ENCODE measurements at places on chromosomes 3 and 15.
A peak's percentile ranks its signal among the peaks of the same experiment; 100 is the strongest.

DNA sequence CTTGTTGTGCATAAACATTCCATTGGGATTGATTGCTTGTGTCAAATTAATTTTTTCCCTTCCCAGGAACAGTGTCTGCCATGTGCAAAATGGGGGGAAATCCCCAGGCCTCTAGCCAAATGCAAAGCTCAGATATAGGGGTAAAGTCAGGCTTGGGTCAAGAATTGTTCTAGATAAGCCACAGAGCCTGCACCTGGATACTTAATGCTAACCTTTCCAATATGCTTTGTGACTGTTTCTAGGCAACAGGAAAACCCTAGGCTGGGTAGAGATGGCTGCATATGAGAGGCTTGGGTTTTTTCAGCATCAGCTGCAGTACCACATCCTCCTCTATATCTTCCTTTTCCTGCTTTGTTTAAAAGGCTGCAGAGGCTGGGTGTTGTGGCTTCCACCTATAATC, 61.9 kb upstream of the ROPN1 start:
- no peak for DNase-seq

GRCh38 chr3:117510396-117510795, 800.8 kb downstream of the TUSC7 start:
- no peak for DNase-seq

- no peak for DNase-seq
These were observed 343.3 kb downstream of the GRM7 start for GRCh38 chr3:7203969-7204847.

DNA sequence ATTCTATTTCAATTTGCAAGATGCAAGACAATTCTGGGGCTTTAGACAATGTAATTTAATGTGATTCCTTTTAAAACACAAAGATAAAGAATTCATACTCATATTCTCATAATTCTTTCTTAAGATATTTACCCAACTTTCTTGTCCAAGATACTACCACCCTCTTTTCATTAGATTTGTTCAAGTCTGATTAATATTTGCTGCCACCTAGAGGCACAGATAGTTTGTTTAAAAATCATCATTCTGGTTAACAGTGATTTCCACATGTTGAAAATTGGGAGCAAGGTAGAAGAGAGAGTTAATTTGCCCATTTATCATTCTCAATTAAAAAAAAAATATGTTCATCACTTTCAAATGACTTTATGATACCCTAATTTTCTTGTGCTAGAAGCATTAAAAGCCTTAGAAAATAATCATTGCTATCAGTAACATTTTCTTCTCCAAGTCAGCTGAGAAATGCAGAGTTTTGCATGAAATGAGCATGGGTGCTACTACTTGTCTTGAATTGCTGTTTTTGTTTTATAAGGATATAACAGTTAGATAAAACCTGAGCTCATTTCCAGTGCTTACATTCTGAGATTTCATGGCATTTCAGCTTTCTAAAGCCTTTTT, 11.6 kb downstream of the TAMM41 start:
- DNase-seq: no peak

DNA sequence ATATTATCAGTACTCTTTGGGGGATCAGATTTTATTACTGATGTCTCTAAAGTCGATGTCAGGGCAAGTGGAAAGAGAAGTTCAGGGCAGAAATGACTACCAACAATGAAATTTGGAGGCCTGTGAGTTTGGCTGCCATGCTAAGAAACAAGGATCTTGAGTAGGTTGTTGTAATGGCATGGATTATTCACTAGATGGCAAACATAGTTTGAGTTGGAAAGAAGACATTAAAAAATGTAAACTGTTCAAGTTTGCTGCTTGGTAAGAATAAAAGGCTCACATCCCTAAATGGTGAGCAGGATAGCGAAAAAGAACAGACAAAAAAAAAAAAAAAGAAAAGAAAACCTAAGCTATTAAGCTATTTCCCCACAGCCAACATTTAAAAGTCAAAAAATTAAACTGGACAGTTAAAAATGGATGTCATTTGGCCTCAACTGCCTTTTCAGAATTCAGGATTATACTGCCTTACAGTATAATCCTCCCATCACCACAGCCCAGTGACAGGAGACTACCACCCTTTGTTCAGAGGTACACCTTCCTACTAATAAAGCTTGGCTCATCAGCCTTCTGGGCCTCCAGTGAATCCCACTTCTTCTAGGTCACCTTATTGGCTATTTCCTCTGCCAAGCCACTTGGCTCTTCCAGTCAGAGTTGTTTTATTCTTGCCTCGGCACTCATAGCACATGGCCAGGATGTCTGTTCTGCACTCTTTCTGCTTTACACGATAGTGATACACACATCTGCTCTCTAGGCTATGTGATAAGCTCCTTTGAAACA, 163.7 kb downstream of the PLD1 start:
- DNase-seq: no peak

DNA sequence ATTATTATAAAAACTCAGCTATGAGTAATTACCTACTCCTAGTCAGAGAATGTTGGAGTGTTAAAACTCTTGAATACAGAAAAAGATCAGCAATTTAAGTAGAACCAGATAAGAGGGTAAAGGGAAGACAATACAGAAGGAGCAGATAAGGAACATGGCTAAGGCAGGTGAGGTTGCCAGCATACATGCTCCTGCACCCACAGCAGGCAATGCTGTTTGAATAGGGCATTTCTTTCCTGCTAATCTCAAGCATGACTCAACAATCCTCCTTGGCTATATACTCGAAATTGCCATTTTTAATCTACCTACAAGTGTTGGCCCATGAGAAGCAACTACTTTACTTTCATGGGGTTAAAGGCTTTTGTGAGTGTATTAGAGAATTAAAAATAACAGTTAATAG, 494.5 kb downstream of the DIPK2A start:
- no peak for DNase-seq

DNA sequence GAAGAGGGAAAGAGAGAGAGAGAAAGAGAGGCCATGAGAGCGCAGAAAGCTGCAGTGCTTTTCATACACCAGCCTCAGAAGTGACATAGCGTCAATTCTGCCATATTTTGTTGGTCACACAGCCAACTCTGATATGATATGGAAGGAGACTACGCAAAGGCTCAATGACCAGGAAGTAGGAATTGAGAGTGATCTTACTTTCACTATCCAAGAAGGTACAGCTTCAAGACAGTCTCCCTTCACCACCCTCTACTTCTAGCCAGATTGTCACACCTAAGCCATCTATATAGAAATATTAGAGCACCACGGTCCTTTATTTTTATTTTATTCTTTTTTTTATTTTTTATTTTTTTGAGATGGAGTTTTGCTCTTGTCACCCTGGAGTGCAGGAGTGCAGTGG, 21.1 kb downstream of the PARP15 start:
- DNase-seq: no peak

- DNase-seq: peak; percentile 36
These were observed 6.3 kb upstream of the UBE2Q2 start for GRCh38 chr15:75836959-75837334.

DNA sequence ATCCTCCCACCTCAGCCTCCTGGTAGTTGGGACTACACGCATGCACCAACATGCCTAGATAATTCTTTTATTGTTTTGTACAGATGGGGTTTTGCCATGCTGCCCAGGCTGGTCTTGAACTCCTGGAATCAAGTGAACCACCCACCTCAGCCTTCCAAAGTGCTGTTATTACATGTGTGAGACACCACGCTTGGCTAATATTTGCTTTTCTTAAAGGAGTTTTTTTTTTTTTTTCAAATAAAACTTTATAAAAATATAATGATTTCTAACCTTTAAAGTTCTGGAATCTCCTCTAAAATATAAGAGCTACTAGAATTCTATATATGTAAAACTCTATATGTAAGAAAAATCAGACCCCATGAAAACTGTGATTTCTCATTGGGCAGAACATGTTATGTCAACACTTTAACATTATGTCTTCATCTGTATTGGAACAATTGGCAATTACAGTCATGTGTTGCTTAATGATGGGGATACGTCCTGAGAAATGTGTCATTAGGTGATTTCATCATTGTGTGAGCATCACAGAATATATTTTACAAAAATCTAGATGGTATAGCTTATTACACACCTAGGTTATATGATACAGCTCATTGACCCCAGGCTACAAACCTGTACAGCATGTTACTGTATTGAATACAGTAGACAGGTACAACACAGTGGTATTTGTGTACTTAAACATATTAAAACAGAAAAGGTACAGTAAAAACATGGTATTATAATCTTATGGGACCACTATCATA, 377.0 kb downstream of the PLCL2 start:
- DNase-seq: no peak

GRCh38 chr3:194984622-194985021, 286.3 kb downstream of the XXYLT1 start:
- DNase-seq: no peak

GRCh38 chr3:9623148-9623547, 26.2 kb upstream of the MTMR14 start:
- no peak for DNase-seq

DNA sequence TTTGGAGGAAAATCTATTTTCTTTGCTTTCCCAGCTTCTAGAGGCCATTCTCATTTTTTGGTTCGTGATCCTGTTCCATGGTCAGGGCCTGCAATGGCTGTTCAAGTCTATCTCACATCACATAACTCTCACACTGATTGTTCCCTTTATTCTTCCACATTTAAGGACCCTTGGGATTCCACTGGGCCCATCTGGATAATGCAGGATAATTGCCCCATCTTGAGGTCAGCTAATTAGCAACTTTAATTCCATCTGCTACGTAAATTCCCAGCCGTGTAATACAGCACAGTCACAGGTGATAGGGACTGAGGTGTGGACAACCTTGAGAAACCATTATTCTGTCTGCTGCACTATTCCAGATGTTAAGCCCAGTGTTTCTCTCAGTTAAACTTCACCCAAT, 311.6 kb upstream of the CNTN4 start:
- DNase-seq: no peak

GRCh38 chr3:139227827-139228226, 116.0 kb upstream of the MRPS22 start:
- DNase-seq: no peak

GRCh38 chr3:183394150-183394549, 34.3 kb downstream of the MCF2L2 start:
- DNase-seq: no peak

GRCh38 chr3:10833855-10834414, 17.9 kb downstream of the SLC6A11 start:
- no peak for DNase-seq

- DNase-seq: no peak
These were observed 180.9 kb upstream of the ROPN1 start for GRCh38 chr3:124172816-124173215.

DNA sequence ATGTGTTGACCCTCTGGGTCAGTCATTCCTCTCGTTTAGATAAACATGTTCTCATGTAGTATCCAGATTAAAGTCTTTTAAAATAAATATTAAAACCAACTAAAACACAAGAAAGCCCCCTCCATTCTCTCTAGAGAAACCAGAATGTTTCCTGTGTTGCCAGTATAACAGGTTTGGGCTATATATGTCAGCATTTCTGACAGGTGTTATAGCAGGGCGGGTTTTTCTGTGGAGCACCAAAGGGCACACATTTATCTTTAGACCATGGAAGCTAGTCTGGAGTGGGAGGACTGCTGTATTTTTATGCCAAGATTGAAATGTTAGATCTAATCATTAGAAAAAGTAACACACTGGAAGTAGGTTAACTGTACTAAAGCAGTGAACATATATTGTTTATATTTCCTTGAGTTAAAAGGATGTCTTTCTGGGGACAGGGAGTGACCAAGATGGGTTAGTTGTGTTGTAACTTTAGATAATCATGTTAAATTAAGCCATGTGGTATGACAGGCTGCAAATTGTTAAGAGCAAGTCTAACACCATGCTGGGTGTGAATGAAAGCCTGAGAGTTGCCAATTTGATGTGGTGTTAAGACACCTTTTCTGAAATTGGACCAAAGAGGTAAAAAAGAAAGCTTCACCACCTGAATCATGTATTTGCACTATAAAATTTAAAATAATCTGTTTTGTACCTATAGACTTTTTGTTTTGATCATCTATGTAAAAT, 15.6 kb downstream of the KCTD6 start:
- DNase-seq: no peak

DNA sequence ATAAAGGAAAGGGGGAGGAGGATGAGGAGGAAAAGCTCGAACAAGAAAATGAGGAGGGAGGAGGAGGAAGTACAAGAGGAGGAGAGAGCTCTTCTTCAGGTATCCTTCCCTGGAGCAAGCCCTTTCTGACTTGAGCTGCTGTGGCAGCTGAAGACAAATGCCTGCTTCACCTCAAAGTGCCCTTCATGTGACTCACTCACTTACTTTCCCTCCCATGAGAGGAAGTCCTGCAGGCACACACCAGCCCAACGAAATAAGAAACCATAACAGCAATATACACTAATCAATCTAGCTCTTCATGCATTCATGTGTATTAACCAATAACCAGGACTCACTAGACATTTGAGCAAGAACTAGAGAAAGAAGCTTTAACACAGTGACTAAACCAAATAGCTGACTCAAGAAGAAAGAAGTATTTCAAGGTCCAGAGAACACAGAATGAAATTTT, 251.9 kb downstream of the IGSF11 start:
- no peak for DNase-seq

DNA sequence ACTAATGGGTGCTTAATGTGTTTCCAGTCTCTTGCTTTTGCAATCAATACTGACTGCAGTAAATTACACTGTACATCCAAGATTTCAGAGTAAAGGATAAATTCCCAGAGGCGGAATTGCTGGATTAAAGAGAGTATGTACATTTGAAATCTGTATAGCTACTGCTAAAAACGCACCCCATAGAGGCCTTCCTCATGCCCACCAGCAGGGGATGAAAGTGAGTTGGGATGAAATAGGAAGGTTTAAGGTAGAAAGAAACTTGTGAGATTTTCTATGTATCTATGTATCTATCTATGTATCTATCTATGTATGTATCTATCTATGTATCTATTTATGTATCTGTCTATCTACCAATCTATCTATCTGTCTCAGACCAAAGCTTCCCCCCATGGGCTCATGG, 28.4 kb downstream of the TMEM44 start:
- DNase-seq: no peak

DNA sequence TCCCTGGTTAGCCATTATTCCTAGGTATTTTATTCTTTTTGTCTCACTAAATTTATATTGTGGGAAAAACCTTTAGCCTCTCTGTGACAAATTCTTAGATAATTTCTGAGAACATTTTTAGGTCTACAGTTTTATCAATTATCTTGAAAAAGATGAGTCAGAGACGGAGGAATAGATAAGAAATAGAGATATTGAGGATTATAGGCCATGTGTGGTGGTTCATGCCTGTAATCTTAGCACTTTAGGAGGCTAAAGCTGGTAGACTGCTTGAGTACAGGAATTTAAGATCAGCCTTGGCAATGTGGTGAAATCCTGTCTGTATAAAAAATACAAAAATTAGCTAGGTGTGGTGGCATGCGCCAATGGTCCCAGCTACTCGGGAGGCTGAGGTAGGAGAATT, 960.2 kb downstream of the SQOR start:
- no peak for DNase-seq

GRCh38 chr3:140461250-140461649, 216.6 kb upstream of the TRIM42 start:
- no peak for DNase-seq

DNA sequence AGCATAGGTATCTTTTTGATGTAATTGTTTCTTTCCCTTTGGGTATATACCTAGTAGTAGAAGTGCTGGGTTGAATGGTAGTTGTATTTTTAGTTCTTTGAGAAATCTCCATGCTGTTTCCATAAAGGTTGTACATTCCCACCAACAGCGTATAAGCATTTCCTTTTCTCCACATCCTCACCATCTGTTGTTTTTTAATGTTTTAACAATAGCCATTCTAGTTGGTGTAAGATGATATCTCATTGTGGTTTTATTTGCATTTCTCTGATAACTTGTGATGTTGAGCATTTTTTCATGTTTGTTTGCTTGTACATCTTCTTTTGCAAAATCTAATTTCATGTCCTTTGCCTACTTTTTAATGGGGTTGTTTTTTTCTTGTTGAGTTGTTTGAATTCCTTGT, 80.0 kb upstream of the TMC3 start:
- no peak for DNase-seq
